GM12865 (cell line): ENCODE measurements at places on chromosomes 11 and 22.
A peak's percentile ranks its signal among the peaks of the same experiment; 100 is the strongest.

- DNase-seq, result no peak
Observed at GRCh38 chr11:134949121-134950090, 537.4 kb upstream of the B3GAT1 start.

GRCh38 chr22:27378995-27379394 is 422.6 kb downstream of the MN1 start:
- DNase-seq, result no peak

- no peak for DNase-seq
Observed at GRCh38 chr22:29260601-29261315, 7.0 kb downstream of the RHBDD3 start.

GRCh38 chr22:21837248-21837979 is 30.0 kb downstream of the MAPK1 start:
- no peak for DNase-seq

GRCh38 chr11:11935536-11935935 is 72.9 kb downstream of the DKK3 start:
- DNase-seq, result no peak

DNA sequence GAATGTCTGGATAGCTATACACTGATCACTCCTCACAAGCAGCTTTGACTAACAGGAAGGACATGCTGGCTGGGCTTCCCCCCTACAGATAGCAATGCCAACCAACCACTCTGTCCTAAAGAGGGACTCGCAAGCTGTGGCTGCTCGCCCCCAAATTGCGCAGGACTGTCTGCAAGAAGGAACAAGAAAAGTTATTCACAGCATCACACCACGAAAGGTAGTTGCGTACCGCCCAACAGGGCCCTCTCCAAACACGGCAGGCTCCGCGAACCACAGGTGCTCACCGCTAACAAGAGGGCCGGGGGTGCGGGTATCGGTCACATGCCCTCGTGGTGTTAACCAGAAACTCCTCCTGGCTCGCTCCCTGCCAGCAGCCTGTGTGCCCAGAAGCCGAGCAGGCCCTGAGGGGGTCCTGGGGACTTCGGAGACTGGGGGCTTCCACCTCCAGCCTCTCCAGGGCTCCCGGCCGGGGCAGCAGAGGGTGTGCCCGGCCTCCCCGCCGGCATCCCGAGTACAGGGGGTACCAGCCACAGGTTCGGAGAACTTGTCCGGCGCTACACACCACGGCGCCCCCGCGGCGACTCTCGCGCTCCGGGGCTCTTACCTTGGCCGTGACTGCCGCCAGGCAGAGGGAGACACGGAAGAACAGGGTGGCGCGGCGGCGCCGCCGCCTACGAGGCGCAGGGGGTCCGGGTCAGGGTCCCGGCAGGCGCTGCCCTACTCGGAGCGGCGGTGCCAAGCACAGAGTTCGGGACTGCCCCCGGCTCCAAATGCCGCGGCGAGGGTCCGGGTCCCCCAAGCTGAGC is 682 bp downstream of the LARGE1 start:
- peak; percentile 76 for DNase-seq

DNA sequence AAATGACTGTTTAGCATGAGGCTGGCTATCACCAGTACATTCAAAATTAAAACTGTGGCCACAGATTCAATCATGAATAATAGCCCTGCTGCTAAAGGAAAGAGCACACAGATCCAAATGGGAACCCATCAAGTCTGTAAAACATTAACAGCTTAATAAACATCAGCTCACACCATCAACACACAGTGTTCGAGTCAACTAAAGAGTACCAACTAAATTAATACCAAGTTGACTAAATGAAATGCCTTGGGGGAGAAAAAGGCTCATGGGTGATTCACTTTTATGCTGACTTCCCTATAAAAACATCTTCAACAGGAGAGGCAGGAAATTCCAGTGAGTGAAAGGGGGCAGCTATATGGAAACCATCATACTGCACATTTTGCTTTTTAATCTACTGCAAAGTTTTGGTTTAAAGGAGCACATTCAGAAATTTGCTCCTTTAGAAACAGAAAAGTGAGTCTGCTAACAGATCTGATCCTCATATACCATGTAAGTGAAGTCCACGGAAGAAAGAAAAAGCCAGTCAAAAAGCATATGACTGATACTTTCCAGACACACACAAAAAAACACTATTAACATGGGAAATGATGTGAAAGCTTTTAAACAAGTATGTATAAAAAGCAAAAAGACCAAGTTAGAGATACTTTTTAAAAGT is 16.3 kb downstream of the LGR4 start:
- DNase-seq, result no peak

DNA sequence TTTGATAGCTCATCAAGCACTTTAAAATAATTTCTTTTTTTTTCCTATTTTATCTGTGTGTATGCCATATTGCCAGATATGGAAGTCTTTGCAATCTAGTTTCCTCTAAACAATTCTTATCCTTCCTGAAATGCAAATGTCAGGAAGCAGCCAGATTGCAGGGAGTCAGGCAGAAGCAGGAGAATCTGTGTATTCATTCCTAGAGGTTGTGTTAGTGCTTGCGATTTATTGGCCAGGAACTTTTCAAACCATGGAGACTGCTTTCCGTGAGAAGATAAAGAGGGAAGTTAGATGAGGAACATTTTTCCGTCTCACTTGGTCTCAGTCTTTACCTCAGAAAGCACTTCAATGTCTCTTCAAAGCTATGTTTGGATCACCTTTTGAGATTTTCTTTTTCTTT is 91.9 kb downstream of the GRAMD1B start:
- DNase-seq, result no peak

GRCh38 chr11:35792846-35793192 is 130.2 kb downstream of the TRIM44 start:
- DNase-seq, result peak; percentile 20

DNA sequence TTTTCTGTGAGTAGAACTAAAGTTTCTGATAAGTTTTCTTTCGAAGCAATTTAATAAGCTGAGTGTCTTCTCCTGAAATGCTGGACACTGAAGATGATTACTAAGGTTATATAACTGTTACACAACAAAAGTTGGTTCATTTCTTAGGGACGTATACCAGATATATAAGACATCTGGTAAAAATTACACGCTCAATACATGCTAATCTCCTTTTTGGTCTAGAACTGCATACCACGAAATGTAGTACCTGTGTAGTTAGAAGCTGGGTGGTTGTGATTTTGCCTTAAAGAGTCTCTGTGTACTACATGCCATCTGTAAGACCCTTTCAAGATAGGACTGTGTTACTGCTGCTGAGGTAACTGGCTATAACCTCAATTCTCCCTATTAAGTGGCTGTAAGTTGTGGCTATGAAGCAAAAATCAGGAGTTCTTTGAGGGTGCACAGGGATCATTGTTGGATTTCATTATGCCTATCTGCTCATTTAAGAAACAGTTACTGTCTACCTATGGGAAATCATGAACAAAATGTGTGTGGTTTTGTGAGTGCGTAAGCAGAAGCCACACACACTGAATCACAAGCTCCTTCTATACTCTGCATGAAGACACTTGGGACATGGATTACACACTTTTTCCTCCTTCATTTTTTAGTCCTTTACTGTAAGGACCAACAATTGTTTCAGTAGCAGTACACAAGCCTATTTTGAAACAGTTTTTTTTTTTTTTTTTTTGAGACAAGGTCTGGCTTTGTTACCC is 195.9 kb downstream of the SWAP70 start:
- no peak for DNase-seq

GRCh38 chr22:31248965-31249958 is 37.2 kb downstream of the LIMK2 start:
- no peak for DNase-seq

DNA sequence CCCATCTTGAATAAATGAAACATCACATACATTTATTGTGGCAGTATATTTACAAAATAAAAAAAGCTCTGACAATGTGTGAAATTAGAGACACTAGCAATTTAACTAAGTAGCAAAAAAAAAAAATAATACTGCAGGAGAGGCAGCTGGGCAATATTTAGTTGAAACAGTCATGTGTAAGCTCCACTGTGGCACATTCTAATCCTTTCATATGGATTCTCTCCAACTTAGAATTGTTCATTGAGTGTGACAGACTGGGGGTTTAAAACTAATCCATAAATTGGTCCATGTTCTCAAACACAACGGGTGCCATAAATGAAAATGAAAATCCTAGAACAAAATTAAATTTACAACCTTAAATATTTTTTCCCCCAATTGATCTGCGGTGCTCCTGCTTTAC is 302.1 kb downstream of the CADM1 start:
- DNase-seq, result no peak

DNA sequence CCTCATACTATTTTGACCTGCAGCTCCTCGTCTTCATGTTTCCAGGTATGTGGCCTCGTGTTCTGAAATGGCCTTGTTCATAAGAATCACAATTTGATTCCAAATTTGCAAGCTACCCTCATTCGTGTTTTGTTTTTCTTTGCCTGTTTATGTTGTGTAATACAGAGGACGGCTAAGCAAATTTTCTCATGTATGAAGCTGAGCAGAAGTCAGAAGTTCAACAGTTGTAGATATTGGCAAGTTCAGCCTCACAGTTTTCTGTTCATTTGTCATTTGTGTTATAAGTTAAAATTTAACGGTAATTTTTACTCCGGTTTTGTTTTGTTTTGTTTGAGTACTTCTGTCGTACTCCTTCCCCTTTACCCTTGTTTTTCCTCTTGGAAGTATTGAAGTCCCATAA is 15.4 kb upstream of the CHEK1 start:
- no peak for DNase-seq

DNA sequence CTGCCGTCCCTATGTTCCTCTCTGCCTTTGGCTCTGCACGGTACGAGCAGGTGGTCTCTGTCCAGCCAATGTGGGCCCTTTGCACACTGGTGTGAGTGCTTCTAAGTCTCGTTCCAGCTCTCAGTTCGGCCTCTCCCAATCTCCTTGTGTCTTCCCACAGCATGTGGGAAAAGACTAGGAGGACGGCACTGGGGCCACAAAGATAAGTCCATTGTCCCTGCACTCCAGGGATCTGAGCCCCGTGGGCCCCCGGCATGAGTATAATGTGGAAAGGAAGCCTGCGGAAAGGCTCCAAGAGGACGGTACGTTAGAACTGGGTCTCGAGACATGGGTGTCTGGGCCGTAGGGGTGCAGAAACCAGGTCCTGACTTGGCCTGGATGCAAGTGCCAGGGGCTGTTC is 16.4 kb downstream of the MYEOV start:
- DNase-seq, result no peak

GRCh38 chr11:76680518-76681425 is 10.2 kb upstream of the LRRC32 start:
- peak; percentile 71 for DNase-seq

- DNase-seq, result no peak
Observed at GRCh38 chr11:2934021-2934550, 4.9 kb upstream of the PHLDA2 start.

DNA sequence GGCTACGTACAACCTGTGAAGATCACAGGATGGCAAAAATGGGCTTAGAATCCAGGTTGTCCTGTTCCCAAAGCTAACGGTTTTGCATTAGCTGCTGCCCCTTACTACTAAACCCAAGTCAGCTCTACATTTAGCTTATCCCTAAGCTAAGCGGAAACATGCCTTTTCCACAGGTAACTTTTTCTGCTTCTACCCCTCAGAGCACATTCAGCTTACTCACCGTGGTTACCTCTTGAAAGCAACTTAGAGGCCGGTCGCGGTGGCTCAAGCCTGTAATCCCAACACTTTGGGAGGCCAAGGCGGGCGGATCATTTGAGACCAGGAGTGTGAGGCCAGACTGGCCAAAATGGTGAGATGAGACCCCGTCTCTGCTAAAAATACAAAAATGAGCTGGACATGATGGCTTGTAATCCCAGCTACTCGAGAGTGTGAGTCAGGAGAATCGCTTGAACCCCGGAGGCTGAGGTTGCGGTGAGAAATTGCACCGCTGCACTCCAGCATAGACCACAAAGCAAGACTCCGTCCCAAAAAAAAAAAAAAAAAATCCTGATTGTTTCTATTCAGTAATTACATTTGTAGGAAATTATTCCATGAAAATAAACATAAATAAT is 790 bp upstream of the TMEM41B start:
- no peak for DNase-seq

GRCh38 chr22:29251981-29252911 is 15.5 kb downstream of the RHBDD3 start:
- no peak for DNase-seq

GRCh38 chr22:40418366-40419201 is 48.2 kb downstream of the SGSM3 start:
- no peak for DNase-seq

- no peak for DNase-seq
Observed at GRCh38 chr22:37887584-37888378, 18.3 kb upstream of the MICALL1 start.

GRCh38 chr11:36012455-36012854 is 68.6 kb downstream of the LDLRAD3 start:
- DNase-seq, result no peak

GRCh38 chr22:27801202-27801615 is 347 bp downstream of the MN1 start:
- DNase-seq, result peak; percentile 10

GRCh38 chr11:55773138-55773537 is at the start of gene OR5D13:
TSS of gene OR5D13 (plus strand) at chr11:55773438. CDS start at chr11:55773438, 0 bp downstream.
- no peak for DNase-seq

- DNase-seq, result no peak
Observed at GRCh38 chr11:66077927-66078326, 7.9 kb downstream of the PACS1 start.

DNA sequence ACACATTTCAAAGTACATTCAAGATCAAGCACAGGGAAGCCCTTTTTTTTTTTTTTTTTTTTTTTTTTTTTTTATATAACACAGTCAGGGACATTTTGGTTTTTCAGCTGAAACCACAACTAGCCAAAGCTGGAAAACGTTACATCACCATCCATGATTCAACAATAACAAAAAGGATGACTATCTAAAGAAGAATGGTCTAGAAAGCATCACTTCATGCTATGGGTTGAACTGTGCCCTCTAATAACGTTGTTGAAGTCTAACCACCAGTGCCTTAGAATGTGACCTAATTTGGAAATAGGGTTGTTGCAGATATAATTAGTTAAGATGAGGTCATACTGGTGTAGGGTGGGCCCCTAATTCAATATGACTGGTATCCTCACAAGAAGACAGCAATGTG is 46.6 kb downstream of the MTMR2 start:
- DNase-seq, result no peak

DNA sequence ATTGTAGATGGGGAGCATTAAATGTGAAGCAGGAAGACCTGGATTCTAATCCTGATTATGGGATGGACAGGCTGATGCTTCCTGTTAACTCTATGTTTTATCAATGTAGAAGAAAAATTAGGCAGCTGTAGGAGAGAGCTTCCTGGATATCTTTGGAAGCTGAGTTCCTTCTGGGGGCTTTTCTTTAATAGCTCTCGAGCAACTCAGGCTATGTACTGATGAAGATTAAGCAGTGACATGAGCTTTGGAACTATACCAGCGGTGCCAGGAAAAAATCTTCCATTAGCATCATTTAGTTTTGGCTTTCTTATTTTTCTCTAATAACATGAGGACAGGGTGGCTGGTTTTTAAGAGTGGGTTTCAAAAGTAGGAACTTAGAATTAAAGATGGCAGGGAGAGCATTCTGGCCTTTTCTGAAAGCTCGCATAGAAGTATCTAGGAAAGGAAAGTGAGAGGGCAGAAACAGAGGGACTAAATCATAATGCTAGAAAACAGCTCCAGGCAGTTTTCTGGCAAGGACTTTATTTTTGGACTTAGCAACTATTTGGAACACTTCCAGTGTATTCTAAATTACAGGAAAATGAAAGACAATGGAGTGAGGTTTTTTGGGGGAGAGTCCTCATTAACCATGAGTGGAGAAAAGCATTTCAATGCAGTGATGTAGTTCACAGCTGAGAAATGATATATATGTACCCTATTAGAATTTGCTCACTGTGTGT is 69.2 kb upstream of the RRM1 start:
- no peak for DNase-seq
